Amniotic stem cell (primary cell): ENCODE measurements at places on chromosomes 2 and 18.

- DNase-seq: no peak
These were observed 1.3 kb downstream of the SPIRE1 start for GRCh38 chr18:12656605-12656937.

- DNase-seq: no peak
These were observed 31.8 kb upstream of the FZD7 start for GRCh38 chr2:202001826-202002225.

DNA sequence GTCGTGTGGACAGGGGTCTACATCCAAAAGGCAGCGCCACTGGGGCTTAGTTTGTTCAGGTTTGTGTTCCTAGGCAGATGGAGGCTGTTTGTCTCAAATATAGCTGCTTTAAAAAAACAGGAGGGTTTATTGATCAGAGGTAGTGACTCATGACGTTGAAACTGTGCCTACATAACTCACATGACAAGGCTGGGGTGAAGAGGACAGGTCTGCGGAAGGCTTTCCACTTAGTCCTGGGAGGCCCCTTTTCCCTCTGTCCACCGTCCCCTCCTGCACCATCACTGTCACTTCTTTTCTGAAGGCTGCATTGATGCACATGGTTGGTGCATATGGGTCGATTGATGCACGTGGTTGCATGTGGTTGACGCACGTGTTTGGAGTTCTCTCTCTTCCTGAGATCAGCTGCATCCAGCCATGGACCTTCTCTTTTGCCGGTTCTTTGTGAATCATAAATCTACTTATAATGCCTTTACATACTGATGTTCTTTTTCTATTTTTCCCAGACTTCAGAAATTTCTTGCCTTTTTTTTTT lies 10.9 kb downstream of the SH3RF3 start:
- DNase-seq: no peak

DNA sequence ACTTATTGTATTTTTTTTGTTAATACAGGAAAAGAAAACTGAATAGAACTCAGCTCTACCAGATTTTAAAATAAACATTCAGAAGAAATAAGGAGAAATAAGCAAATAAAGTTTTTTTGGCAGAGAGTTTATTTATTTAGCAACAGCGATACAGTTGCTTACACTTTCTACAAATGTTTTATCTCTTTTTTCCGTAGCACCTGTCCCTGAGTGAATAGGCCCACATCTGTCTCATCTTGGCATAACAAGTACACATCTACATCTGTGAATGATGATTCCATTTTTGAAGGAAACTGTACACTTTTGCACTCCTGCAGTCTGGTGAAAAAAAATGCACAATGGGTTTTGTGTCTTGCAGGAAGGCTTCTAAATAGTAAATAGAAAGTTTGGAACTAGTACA lies 783.6 kb upstream of the ZEB2 start:
- no peak for DNase-seq

DNA sequence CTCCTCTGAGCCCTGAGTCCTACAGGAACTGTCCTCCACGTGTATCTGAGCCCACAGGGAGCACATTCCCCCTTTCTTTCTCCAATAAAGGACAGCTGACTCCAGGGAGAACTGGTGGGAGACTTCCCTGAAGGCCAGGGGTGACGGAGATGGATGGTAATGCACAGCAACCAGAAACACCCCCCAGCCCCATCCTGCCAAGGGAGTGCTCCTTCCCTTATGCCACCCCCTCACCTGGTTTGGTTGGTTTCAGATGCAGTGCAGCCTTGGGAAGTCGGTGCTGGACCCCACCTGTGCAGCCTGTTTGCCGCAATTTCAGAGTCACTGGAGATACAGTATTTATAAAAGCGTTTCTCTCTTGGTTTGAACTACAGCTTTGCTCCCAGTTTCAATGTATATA lies 24.0 kb downstream of the GPR55 start:
- DNase-seq: no peak

DNA sequence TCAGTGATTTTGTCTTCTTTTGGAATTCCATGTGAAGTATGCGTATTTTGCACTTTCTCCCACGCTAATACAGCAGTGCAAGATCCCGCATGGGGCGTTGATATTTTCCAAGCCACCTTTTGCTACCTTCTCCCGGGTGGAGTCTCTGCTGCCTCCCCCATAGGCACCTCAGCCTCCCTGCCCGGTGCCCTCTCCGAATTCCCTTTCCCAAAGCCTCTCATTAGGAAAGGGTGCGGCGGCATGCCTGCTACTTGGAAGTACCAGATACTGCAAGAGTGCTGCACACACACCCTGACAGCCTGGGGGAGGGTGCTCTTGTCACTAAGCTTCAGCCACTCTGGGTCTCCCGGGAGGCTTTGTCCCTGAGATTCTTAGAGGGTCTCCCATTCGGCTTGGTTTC lies 114.4 kb upstream of the PXDN start:
- DNase-seq: no peak
